ENCODE measurements at places on chromosomes 7 and 10.

- DNase-seq = peak; percentile 60
These were observed 40.9 kb downstream of the MYO3A start for GRCh38 chr10:25974897-25975459.

GRCh38 chr10:46006219-46006618 lies 24.2 kb downstream of the NCOA4 start:
- no peak for DNase-seq

DNA sequence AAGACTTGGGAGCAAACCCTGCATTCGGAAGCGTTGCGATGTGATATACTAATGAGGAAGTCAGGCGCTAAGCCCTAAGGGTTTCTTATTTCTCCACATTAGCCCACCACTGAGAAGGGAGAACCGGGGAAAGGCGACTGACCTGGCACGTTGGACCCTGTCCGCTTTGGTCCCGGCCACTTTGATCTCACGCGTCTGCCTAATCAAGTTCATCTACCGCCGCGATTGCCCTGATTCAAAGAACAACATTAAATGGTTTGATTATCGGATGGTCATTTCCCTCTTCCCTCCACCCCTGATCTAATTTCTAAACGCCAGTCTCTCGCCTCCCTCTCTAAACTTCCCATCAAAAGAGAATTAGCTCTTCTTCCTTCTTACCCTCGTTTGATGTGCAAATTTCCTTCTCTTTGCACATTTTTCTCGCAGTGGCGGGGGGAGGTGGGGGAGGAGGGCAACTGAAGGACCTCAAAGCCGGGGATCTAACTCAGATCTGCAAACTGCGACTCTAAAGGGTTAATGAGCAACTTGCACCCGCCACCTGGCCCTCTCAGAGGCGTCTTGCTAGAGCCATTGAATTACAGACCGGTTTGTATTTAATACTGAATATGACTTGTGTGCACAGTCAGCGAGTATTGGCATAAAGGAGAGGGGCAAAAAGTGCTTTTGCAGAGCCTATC lies 687 bp upstream of the DKK1 start:
- DNase-seq = peak; percentile 69

GRCh38 chr7:20713792-20714191 lies 72.9 kb downstream of the SP8 start:
- peak; percentile 72 for DNase-seq

DNA sequence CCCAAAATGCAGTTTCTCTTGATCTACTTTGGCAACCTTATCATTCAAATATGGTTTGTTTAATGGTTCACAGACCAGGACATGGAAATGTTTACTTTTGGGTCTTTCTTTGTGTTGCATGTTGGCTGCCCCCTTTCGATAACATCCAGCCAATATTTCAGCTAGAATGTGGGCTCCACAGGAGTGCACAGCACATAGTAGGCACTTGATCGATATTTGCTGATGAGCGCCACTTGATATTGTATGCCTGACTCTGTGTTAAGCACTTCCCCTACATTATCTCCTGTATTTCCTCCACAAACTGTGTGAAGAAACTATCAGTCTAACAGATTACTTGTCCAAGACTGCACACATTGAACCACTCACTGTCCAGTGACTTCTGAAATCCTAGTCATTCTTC lies 60.2 kb downstream of the SMURF1 start:
- no peak for DNase-seq

DNA sequence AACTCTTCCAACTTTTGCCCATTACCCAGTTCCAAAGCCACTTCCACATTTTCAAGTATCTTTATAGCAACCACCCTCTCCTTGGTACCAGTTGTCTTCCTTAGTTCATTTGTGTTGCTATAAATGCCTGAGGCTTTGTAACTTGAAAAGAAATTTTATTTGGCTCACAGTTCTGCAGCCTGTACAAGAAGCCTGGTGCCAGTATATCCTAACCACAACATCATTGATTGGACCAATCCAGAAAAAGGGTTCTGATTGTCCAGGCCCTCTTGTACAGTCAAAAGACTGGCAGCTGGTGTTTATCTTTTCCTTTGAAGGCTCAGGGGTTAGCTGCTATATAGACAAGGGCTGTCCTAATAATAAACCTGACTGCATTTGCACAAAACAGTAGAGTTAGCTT lies 21.1 kb upstream of the ABCC2 start:
- no peak for DNase-seq

GRCh38 chr7:92357260-92357659 lies 90.0 kb upstream of the GATAD1 start:
- peak; percentile 52 for DNase-seq

- no peak for DNase-seq
These were observed 5.8 kb downstream of the ANXA7 start for GRCh38 chr10:73408061-73408460.

GRCh38 chr10:94307046-94307615 lies 55.6 kb downstream of the NOC3L start:
- no peak for DNase-seq

GRCh38 chr7:141202535-141202934 lies 128.7 kb downstream of the TMEM178B start:
- DNase-seq = no peak

- peak; percentile 77 for DNase-seq
These were observed 137.6 kb downstream of the ZNF467 start for GRCh38 chr7:149635561-149636329.

- DNase-seq = peak; percentile 83
These were observed 3.8 kb upstream of the DDX50 start for GRCh38 chr10:68897336-68897741.

DNA sequence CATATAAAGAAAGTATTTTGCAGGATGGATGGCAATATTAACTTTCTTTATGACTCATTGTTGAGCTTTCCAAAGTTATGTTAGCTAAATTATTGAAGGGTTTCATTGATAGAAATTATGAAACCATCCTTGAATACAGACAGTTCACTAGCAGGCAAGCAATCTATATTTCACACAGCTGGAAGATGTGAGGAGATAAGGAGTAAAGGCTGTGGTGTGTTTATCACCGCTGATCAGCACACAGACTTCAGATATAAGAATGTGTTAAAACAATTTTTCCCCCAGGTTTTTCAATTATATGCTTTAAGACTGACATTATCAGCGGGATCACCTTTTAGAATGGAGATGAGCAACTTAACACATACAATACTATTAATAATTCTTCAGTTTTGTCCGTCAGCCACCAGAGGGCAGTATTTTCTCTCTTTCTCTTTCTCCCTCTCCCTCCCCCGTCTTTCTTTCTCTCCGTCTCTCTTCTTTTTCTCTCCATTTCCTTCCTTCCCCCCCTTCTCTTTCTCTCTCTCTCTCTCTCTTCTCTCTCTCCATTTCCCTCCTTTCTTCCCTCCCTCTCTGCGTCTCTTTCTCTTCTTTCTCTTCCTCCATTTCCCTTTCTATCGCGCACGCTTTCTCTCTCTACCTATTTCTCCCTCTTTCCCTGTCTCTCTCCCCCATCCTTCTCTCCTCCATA lies 62.9 kb upstream of the FAM171A1 start:
- DNase-seq = peak; percentile 81

DNA sequence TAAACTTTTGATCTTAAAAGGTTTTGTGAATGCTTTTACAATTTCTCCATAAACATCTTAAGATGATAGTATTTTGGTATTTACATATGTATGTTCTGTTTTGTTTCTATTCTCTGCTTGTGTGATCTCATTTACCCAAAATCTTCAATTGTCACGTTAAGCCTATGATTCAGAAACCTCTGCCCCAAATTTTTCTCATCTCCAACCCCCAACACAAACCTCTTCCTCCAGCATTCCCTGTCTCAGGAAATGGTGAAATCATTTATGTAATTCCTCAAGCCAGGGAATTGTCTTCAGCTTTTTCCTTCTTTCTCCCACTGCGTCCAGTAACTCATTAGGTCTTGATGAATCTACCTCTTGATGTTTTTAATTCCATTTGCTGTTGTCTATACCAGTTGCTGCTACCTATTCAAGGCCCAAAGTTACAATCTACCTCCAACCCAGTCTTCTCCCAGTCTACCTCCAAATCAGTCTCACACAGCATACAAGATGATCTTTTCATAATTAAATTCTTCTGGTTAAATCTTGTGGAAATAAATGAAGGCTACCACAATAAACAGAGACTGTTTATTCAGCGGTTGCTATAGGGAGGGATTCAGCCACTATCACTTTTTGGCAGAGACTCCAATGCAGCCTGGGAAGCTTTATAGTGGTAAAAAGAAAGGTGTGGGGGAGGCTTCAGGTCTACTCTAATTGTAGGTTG lies 5.8 kb downstream of the CFAP69 start:
- DNase-seq = no peak

DNA sequence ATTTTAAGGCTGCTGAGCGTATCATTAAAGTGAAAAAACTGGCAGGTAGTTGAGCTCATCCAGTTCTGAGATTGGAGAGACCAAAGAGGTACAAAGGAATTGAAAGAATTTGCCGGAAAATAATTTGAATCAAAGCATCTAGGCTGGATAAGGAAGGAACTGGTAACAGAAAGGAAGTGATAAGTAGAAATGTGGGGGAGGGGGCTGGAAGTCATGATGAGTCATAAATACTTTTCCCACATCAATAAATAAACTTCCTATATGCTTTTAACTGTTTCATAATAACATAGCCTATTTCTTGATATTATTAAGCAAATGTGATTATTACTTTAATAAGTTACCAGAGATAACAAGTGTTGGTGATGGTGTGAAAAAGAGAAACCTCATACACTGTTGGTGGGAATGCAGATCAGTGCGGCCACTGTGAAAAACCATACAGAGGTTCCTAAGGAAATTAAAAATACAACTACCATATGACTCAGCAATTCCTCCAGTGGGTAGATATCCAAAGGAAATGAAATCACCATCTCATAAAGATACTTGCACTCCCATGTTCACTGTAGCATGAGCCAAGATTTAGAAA lies 27.0 kb downstream of the ZNF438 start:
- DNase-seq = no peak

- DNase-seq = no peak
These were observed 207.4 kb downstream of the TCF7L2 start for GRCh38 chr10:113157441-113157840.

- DNase-seq = no peak
These were observed 38.4 kb downstream of the VSTM4 start for GRCh38 chr10:49076741-49077521.

DNA sequence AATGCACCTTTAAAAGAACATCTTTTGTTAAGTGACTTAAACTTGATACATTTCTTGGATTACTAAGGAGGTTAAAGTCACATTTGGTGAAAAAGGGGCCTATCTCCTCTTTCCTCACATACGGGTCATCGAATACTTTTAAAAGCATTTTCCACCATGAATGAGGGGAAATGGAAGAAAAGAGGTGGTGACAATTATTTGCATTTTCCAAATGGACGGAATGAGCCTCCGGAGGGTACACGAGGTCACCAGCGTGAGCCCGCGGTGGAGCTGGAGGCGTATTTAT lies 1.0 kb upstream of the BMPR1A start:
- DNase-seq = no peak

DNA sequence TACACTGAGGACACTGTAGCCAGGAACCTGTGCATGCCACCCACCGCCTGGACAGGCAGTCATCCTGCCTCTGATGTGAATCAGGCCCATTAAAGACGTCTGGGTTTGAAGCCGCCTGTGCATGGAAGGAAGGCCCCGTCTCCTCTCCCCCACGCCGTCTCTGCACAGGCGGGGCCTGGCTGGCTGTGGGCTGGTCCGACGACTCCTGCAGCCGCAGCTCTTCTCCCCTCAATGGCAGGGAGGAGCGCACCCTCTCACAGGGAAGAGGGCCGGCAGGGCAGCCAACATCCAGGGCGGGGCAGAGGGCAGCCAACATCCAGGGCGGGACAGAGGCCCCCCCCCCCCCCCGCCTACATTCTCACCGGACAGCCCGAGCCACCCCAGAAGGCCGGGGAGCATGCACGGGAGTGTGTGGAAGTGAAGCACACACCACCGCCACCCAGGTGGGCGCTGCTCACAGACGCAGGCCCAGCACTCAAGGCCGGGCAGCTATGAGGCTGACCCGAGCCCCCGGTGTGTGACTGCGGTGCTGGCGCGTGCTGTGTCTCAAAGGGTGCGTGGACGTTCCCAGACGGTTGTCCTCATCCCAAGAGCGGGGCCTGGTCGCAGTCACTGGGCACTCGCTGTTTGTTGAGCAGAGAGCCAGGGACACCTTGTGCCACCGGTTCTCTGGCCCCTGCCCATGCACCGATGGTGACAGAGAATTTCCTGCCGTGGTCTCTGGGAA lies 19.1 kb downstream of the DPYSL4 start:
- DNase-seq = no peak

DNA sequence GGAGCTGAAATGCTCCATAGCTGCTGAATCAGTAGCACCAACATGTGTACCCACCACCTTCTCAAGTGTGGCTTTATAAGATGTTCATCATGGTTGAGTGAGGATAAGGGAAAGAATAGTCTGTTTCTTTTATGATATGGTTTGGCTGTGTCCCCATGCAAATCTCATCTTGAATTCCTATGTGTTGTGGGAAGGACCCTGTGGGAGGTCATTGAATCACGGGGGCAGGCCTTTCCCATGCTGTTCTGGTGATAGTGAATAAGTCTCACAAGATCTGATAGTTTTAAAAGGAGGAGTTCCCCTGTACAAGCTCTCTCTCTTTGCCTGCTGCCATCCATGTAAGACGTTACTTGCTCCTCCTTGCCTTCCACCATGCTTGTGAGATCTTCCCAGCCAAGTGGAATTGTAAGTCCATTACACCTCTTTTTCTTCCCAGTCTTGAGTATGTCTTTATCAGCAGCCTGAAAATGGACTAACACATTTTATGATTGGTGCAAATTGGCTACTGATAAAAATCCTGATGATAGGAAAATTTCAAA lies 799.9 kb downstream of the TNS3 start:
- no peak for DNase-seq

GRCh38 chr10:110496553-110497437 lies 912 bp upstream of the DUSP5 start:
- no peak for DNase-seq

DNA sequence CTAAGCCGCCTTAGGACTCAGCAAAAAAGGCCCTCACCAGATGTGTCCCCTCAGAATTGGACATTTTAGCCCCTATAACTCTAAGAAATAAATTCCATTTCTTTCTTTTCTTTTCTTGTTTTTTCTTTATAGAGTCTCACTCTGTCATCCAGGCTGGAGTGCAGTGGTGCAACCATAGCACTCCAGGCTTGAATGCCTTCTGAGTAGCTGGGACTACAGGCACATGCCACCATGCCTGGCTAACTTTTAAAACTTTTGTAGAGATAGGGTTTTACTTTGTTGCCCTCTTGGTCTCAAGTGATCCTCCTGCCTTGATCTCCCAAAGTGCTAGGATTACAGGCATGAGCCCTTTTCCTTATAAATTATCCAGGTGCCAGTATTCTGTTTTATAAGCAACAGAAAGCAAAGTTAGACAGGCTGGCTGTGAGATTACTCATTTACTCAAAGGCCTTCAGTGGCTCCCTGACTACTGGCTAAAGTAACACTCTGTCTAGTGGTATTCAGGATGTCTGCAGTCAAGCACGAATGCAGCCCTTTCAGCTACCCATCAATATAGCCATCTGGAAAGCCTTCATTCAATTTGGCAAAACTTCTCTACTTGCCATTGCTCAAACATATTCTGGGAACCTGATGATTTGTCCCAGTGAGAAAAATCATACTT lies 128.6 kb downstream of the ICA1 start:
- DNase-seq = no peak
